ENCODE measurements at places on chromosomes 2 and 18. TPM values are rescaled to one million over a fixed set of nuclear protein-coding genes. Genes with fewer than 3 reads are reported as not detected.

DNA sequence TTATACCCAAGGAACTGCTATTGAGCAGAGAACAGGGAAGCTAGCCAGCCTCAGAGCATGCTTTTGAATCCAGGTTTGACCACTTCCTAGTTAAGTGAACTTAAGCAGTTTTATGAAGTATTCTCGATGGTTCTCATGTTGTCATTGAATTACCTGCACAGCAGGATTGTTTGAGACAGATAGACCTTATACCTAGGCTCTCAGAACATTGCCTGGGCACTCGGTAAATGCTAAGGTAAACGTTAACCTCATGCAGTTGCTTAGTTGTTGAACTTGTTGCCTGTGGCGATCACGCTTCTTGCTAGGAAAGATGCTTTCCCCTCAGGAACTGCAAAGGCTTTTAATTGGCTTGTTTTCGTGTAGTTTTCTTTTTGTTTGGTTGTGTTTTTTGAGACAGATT, 34.0 kb upstream of the CHMP1B start:
- no peak overlapping the region for H3K4me3 ChIP-seq
- H3K4me1 ChIP-seq: no peaks in the 10 kb centered on the region
- H3K36me3 ChIP-seq: no peaks in the 10 kb centered on the region
- H3K27me3 ChIP-seq: no peaks in the 10 kb centered on the region
- DNase-seq: no peak

DNA sequence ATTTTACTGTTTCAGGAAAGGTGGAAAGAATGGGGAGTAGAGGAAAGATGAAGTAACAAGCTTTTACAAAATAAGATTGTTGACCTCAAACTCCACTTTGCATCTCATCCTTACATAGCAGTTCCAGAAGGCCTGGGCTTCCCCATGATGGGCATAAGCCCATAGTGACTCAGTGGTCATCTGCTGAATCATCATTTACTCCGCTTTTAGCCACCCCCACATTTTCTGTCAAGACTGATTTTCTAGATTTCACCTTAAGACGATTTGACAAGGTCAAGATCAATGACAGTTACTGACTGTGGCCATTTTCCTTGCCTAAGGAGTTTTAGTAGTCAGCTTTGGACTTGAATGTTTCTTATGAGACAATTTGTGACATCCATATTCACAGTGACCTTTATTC, 49.4 kb downstream of the PLEKHM3 start:
- H3K36me3 ChIP-seq: no peaks in the 10 kb centered on the region
- H3K4me3 ChIP-seq: no peak overlapping the region
- no peak for DNase-seq
- H3K4me1 ChIP-seq: peaks cover 7% of the 10 kb centered on the region
- no peaks in the 10 kb centered on the region for H3K27me3 ChIP-seq

DNA sequence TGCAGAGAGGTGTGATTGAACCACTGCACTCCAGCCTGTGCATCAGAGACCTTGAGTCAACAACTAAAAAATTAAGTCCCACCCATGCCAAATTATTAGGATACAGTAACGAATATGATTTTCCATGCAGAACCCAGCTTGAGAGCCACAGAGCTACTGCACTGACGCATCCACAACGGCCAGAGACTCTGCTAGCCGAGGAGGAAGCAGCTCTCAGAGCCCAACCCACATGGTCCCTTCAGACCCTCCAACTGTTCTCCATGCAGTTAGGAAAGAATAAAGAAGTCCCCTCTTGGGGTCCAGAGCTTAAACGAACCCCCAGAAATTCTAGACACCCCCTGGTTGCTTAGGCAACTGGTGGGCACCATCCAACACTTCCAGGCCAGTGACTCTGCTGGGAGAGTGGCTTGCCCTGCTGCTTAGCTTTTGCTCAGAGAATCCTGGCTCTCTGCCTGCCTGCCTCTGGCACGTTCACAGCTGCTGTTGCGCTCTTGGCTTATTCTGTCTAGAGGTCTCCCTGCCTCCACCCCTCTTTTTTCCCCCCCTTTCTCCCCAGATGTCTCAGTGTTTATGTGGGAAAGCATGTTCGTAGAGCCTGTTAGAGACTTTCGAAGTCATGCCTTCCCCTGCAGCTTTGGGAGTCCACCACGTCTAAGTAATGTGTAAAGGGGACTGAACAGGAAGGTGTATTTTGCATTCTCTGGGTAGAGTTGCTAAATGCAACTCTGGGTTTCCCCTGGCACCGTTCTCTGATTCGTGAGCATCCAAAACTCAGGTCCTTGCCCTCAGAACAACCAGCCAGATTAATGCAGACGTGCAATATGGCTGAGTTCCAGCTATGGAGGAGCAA, 26.0 kb upstream of the SP3 start:
- DNase-seq: no peak
- peaks cover 5% of the 10 kb centered on the region for H3K36me3 ChIP-seq
- no peaks in the 10 kb centered on the region for H3K27me3 ChIP-seq
- H3K4me3 ChIP-seq: no peak overlapping the region

DNA sequence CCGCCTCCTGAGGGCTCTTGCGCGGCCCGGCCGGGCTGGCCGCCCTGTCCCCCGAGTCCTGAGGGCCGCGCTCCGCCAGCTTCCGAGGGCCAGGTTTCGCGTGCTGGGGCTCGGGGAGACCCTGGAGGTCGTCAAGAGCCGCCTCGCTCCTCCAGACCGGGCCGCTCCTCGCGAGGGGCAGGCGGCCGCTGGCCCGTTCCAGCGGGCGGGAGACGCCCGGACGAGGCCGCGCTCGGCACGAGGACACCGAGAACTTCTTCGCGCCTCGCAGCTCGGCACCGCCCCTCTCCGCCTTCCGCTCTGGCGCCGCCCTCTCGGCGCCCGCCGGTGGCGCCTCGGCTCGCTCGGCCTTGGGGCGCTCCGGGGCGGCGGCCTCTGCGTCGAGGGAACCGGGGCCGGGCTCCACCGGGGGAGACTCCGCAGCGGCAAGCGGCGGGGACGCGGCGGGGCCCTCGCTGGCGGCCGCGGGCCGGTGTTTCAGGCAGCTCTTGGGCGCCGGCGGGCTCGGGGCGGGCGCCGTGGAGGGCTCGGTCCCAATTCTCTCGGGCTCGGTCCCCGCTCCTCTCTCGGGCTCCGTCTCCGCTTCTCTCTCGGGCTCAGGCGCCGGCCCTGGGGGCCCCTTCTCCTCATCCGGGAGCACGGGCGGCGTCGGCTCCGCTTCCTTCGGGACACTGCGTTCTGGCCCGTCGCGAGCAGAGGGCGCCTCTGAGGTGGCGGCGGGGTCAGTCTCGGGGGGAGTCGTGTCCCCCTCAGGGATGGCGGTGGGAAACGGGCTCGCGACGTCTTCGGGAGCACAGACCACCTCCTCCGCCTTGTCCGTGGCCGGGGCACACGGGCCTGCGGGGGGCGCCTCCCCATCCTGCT, 91.6 kb upstream of the MGAT4A start:
- H3K27ac ChIP-seq: no peak overlapping the region
- H3K4me1 ChIP-seq: peaks cover 24% of the 10 kb centered on the region
- DNase-seq: peak; percentile 57

The EPG5 gene
- total RNA-seq: 26.1 TPM

The LIPG gene
- 19.6 TPM for total RNA-seq

The SEMA4F gene
- 9.4 TPM for total RNA-seq
